ENCODE measurements at places on chromosomes 11 and 22.

GRCh38 chr11:1224491-1225385 lies 1.9 kb downstream of the MUC5B start:
- no peak for DNase-seq

DNA sequence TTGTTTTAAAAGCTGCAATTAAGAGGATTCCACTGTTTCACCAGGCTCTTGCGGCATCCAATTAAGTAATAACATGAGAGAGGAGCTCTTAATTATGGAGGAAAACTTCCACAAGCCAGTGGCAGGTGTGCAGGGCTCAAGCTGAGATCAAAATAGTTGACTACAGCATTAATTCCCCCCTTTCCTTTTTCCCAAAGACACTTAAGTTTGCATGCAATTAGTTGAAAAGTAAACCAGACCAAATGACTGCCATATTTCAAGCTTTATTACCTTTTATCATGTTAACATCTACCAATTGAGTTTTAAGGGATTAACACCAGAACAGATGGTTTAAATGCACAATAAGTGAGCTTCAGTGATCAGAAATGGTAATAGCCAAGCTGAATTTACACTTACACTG lies 32.1 kb downstream of the FAM168A start:
- DNase-seq: no peak

- no peak for DNase-seq
Measured at GRCh38 chr11:101445761-101446160, 138.0 kb downstream of the TRPC6 start.

- DNase-seq: no peak
Measured at GRCh38 chr11:3191586-3192324, 26.6 kb upstream of the OSBPL5 start.

GRCh38 chr22:44918925-44919392 lies 90.8 kb downstream of the PHF21B start:
- DNase-seq: no peak

GRCh38 chr11:3016861-3017260 lies 24.7 kb upstream of the NAP1L4 start:
- no peak for DNase-seq

DNA sequence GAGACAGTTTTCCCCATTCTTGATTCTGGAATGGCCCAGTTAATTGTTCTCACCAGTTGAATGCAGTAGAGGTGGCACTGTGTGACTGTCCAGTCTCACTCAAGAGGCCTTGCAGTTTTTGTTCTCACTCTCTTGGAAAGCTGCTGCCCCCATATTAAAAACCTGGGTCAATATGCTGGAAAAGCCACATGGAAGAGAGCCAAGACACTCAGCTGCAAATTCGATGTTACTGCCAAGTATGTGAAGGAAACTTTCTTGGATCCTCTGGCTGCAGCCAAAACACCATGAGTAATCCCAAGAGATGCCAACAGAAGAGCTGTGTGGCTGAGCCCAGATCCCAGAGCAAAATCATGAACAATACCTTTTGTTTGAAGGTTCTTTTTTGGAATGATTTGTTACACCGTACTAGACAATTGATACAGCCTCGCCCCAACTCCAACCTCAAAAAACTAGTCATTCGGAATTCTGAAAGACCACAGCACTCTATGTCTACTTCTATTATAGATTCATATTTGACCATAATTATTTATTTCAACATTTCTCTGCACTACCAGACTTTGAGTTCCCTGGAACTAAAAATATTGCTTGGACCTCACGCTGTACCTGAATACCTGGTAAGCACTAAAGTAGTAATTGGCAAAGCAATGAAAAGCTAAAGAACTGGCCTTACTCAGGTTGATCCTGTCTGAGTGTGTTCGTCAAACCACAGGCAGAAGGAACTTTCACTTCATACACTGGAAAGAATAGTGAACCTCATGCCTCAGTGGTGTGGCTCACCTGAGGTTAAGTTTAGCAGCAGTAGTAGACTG lies 378.8 kb downstream of the ETS1 start:
- DNase-seq: no peak

DNA sequence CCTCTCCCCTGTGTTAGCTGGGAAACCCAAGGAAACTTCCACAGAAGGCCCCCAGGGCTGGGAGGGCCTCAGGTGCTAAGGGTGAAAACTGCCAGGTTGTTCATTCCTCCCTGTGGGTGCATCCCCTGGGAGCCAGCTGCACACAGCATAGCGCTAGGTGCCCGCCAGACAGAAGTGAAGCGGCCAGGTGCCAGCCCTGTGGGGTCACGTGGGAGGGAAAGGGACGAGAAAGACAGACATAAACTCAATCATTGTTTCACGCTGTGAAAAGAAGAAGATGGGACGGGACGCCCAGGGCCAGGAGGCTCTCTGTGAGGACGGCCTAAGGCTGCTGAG lies 31.6 kb upstream of the HMOX1 start:
- no peak for DNase-seq

DNA sequence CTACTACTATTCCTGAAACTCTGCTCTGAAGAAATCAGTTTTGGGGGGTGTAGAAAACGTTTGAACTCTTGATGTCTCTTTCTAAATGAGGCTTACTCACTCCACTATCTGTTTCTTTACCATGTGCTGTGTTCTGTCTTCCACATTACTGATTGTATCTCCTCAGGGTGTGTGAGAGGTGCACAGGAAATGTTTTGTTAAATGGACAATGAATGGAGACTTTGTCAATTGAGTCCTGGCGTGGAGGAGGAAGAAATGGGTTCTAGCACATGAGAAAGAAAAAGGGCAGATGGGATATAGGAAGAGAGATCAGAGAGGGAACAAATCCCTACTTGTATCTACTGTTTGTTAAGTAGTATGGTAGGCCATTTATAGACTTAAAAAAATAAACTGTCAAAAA lies 577.1 kb upstream of the CCDC90B start:
- DNase-seq: no peak

DNA sequence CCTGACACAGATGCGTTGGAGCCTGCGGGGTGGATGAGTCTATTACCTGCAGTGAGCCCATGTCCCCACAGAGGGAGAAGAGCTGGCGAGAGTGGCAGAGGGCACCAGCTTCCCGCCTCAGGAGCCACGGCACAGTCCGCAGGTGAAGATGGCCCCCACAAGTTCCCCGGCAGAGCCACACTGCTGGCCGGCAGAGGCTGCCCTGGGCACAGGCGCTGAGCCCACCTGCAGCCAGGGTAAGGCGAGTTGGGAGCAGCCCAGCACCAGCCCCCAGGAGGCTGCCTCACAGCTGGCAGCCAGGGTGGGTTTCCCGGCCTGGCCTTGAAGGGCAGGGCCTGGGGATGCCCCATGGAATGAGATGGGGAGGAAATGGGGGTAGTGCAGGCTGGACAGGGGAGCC lies 5.2 kb upstream of the SUSD2 start:
- no peak for DNase-seq

DNA sequence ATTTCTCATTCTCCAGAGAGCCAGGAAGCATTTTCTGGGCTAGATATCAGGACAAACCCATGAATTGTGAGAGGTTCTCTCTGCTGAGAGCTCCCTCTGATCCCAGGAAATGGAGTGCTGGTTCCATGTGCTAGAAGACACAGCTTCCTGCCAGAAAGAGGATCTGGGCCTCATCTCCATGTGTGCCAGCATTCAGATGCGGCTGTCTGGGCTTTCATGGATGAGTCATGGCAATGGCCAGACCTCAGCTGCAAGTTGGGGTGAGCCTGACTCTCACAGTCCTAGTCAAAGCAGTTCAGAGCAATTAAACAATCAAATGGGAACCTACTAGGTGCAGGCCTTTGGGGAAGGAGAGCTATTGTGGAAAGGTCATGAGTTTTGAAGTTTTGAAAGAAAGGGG lies 82.3 kb upstream of the EED start:
- no peak for DNase-seq

GRCh38 chr11:8283100-8283464 lies 19.4 kb upstream of the LMO1 start:
- no peak for DNase-seq

DNA sequence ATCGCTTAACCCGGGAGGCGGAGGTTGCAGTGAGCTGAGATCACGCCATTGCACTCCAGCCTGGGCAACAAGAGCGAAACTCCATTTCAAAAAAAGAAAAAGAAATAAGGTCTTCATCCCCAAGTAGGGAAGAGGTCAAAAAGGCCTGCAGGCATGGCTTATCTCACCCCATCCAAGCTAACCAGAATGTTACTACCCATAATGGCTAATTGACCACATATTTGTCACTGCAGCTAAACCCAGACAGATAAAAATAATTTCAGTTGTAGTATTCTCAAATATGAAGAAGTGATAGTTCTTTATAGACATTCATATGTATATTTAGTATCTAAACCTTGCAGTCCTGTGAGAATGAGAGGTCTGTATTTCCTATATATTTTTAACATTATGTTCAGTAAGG lies 17.8 kb downstream of the PIWIL4 start:
- no peak for DNase-seq

DNA sequence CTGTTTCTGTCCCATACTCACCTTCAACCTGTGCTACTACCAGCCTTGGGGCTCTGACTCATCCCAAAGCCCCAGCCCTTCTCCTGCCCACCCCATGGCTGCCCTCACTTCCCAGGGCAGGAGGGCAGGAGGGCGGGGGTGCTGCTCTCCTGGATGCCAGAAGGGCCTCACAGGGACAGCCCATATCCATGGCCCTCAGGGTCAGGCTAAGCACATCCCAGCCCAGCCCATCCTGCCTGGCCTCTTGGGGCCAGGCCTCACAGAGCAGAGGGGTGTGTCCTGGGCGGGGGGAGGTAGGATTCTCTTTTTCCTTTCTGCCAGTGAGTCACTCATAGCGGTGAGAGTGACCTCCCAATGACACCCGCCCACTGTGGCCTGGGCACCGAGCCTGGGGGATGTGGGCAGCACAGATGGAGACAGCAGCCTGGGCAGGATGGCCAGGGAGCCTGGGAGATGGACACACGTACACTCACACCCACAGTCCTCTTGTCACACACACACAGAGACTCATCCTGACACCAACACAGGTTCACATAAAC lies 2.4 kb downstream of the LTBP3 start:
- no peak for DNase-seq

- DNase-seq: no peak
Measured at GRCh38 chr11:71133946-71134345, 118.4 kb downstream of the SHANK2 start.

DNA sequence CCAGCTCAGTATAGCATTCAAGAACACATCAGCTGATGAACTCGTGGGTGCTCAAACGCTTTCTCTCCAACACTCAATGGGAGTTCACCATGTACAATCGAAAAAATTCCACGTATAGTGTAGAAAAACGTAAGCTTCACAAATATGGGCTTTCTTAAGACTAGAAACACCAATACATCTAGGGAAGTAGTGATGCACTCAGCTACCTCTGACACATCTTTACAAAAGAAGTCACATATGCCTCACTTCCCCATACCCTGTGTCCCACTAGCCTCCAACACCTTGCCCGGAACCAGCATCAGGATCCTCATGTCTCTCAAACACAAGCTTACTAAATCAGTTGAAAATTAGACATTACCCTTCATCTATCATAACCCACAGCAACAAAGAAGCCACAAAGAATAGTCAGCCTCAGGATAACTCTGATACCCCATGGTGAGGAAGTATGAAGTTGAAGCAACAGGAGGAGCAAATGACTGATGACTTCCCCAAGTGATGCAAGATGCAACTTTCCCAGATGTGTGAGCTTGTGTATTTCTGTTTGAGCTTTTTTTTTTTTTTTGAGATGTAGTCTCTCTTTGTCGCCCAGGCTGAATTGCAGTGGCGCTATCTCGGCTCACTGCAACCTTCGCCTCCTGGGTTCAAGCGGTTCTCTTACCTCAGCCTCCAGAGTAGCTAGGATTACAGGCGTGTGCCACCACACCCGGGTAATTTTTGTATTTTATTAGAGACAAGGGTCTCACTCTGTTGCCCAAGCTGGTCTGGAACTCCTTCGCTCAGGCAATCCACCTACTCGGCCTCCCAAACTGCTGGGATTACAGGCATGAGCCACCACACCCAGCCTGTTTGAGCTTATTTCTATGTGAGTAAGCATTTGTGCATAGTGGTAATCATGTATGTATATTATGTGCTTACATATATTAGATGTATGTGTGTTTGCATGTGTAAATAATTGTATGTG lies 8.5 kb upstream of the DENND5A start:
- DNase-seq: no peak

- DNase-seq: no peak
Measured at GRCh38 chr11:99268886-99269285, 248.1 kb downstream of the CNTN5 start.

DNA sequence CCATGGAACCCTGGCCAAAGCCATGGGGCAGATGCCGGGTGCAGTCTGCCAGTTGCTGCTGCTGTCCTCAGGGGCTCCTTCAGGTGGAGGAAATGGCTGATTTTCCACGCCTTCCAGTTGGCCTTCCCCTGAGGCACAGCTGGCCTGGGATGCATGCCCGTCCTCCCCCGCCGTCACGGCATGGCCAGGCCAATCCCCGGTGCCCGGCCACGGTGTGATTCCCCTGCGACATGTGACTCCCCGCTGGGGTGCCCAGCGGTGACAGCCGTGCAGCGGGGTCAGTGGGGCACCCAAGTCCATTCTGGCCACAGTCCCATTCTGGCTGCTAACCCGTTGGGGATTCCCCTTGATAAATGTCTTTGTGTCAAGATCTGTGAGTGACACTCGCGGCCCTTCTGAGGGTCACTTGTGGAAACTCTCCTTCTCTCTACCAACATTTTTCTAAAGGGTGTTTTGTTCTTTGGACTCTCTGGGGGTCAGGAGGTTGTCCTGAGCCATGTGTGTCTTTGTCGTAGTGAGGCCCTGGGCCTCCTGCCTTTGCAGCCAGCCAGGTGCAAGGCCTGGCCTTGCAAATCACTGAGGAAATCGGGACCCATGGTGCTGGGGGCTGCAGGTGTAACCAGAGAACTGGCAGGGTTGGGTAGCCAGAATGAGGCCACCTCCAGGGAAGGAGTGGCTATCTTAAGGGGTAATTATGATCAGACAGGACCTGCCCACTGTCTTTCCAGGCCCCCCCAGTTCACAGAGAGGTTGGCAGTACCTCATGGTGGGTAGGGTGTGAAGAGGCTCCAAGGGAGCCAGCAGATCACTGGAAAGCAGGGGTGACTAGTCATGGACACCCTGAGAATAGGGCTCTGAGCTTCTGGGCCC lies 37.1 kb downstream of the KCNQ1OT1 start:
- DNase-seq: no peak

DNA sequence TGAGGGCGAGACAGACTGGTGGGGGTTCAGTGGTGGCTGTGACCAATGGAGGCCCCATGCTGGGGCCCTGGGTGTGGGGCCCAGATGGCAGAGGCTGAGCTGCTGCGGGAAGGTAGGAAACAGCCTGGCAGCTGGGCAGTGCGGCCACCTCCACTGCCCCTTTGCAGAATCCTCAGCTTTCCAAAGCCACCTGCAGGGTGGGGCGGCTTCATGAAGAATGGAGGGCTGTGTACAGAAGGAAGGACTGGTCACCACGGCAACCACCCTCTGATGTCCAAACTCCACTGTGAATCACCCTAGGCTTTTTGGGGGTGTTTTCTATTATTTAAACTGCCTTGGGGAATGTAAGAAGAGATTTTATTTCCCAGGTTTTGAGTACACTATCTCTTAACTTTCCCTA lies 166.3 kb upstream of the NAV2 start:
- DNase-seq: no peak

DNA sequence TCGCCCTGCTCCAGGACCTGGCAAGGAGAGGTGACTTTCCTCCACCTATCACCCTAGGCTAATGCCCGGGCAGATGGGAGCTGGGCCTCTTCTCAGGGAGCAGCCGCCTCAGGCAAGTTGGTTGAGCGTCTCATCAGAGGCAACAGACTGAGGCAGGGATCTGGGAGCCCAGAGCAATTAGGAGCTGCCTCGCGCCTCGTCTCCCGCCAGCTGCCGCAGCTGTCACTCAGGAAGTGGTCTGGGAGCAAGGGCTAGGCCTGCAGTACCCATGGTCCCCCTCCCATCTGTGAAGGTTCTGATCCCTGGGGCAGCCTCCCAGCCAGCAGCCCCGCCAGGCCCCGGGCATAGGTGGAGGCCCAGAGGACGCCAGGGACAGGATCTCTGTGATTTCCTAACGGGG lies 4.6 kb upstream of the CABP7 start:
- no peak for DNase-seq
